Activated CD8-positive, alpha-beta memory T cell treated with anti-CD3 and anti-CD28 coated beads, Interleukin-2, amount 50 U/mL, for 48 hours (primary cell): ENCODE measurements at places on chromosomes 1 and 21.

DNA sequence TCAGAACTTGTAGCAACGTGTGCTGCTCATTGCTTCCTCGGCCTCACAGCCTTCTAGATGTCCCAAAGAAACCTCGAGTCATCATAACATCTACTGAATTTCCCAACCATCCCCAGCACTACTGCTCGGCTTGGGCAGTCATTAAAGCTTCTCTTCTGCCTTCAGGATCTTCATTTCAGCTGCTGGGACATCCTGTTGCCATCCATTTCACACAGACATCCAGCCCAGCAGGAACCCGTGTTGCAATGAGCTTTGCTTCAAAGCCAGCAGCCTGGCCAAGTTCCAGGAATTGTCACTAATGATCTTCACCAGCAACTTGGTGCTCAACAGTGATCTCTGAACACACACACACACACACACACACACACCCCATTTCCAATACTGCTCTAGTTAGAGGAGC is 18.5 kb downstream of the WLS start:
- DNase-seq = no peak

GRCh38 chr1:233509526-233509925 is 104.4 kb upstream of the KCNK1 start:
- no peak for DNase-seq

GRCh38 chr1:41102653-41103052 is 81.1 kb upstream of the SLFNL1 start:
- DNase-seq = no peak

DNA sequence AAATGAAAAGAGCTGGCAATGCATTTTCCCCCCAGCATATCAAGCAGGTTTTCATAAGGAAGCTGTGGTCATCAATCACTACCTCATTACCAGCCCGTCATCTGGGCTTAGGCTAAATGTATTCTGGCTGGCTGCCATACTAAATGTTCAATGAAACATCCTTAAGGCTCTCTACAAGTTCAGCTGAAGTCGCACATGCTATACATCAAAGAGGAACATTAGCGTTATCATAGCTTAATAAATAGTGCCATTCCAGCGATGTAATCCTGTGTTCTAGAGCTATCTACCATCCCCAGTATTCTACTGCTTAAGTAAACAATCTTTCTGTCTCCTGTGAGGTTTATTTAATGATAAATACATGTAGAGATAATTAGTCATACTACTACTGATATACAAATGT is 288.8 kb downstream of the DPYD start:
- no peak for DNase-seq

DNA sequence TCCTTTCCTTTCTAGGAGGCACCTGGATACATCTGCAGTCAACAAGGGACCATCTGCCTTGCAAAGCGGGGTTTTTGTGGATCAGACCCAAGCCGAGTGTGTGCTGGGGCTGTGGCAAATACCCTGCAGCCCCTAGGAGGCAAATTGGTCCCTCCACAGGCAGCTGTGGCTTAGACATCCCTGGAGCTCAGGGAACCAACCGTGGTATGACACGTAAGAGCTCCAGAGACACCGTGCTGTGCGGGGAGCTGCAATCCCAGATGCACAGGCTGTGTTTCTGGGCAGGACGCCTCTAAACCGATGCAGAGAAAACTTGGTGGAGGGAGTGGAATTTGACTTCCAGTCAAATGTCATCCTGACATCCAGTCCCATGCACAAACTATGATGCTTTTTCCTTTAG is 141.5 kb downstream of the KAZN start:
- no peak for DNase-seq

DNA sequence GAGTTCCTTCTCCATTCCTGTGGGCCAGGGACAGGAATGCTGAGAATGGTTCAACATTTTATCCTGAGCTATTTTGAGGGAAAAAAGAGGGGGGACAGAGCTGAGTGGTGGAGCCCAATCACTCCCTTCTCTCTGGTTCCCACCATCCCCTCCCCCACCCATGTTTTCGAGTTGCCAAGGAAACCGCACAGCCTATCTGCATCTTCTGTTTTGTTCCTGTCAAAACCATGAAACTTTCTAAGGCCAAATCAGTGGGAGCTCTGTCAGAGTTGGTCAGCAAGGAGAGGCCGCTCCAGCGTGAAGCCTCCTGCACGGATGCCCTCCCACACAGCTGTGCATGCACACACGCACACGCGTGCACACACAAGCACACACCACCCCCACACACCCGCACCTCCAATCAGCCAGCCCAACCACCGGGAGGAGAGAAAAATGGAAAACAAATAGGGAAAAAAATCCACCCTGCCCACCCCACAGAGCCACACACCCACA is 54.5 kb upstream of the ATP2B4 start:
- DNase-seq = no peak
